ENCODE measurements at places on chromosomes 5 and 9.
A peak's percentile ranks its signal among the peaks of the same experiment; 100 is the strongest.

- no peak for DNase-seq
Measured at GRCh38 chr9:27022920-27023319, 17.4 kb upstream of the LRRC19 start.

DNA sequence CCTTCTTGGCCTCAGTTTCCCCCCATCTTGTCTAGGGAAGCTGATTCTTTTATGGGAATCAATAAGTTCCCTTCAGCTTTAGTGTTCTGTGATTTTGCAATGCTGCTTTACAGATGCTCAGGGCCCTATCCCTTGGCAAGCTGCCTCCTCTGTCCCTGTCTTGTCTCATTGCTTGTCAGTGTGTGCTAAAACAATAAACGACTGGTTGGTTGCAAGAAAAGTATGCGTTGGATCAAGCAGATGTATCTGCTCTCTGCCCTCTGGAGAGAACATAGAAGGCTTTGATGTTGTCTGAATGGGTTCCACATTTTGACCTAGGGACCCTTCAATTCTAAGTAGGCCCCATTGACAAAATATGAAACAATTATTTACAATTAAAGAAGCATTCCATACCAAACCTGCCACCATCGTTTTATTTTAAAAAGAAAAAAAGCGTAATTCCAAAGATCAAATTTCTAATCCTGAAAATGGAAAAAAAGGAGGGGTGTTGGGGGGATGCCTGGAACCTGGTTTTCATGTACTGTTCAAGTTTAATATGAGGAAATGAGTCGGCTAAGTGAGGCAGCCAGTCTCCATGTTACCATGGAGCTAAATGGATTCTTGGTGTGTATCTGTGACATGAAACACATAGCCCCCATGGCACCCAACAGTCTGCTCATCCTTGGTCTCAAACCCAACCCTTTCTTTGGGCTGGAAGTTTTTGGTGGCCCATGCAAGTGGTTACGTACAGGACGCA is 31.2 kb upstream of the TARS1 start:
- no peak for DNase-seq

GRCh38 chr5:30594331-30594730 is 599.2 kb upstream of the CDH6 start:
- DNase-seq = no peak

DNA sequence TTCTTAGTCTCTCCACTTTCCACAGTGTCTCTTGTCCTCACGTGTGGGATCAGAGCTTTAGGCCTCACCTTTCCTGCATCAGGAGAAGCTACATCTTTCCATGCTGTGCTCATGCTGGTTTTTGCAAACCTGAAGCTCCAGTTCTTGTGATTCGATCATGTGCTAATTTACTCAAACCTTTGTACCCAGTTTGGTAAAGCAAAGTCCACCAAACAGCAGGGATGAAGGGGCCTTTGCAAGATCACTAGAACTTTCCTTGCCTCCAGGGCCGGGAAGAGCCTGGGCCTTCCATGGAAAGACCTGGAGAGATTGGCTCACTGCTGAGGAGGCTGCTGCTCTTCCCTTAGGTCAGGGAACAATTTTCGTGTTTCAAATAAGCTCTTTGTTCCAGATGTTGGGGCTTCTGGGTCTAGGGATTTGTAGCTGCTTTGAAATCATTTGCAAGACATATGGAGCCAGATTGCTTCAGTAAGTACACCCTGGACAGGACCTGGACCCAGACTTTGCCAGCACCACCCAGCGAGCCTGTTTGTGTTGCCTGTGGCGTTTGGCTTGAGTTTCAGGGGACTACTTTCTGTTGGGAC is 18.7 kb upstream of the SPATA31E1 start:
- no peak for DNase-seq

- no peak for DNase-seq
Measured at GRCh38 chr5:177479774-177480173, 6.3 kb upstream of the DBN1 start.

DNA sequence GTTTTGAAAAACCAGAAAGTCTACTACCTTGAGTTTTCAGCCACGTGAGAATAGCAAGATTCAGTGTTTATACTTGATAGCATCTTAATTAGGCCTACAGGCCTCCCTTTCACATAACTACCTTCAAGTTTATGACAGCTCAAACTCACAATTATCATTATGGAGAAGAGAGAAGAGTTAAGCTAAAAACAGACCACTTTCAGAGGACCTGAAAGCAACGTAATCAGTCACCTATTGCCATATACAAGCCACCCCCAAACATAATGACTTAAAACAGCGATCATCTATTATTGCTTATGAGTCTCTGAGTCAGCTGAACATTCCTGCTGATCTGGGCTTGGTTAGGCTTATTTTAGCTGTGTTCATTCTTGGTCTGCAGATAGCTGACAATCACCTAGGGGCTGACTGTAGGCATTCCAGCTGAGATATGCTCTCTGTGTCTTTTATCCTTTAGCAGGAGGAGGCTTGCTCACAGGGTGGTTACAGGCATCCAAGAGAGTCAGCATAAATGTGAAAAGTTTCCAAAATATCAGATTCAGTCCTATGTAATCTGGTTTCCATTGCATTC is 130.9 kb downstream of the COX7C start:
- no peak for DNase-seq

DNA sequence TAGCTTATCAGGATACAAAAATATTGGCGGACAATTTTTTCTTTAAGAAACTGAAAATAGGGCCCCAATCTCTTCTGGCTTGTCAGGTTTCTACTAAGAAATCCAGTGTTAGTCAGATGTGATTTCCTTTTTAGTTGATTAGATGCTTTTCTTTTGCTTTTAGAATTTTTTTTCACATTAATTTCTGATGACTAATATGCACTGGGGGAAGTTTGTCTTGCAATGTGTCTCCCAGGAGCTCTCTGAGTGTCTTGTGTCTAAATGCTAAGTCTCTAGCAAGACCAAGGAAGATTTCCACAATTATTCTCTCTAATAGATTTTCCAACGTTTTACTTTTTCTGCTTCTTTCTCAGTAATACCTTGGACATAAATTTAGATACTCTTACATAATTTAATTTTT is 559.8 kb upstream of the TYRP1 start:
- DNase-seq = no peak

DNA sequence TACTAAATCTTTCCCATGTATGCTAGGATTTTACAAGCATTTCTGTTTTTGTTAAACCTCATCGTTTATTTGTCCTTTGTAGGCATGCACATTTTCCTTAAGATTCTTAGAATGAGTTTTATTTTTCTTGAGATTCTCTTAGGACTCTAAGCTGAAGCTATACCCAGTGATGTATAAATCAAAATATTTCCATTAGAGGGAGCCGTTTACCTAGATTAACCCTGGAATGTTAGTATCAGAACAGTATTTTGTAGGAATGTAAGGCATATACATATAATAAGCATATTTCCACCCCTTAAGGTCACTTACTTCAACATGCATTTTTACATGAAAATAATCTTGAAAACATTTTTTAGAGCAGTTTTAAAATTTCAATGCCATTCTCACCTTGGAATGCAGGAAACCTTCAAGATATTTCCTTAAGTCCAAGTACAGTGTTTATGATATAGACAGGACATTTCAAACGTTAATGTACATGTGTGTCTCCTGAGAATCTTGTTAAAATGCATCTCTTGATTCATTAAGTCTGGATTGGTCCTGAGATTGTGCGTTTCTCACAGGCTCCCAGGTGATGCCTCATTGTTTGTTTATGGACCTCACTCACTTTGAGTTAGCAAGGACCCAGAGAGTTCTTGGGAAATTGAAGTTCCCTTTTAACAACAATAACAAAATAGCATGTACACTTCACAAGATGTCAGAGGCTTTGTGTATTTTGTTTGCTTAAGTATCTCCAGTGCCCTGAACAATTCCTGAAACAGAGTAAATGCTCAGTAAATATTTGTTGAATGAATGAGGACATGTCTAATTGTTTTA is 34.9 kb upstream of the FCHO2 start:
- DNase-seq = peak; percentile 57

GRCh38 chr9:133958756-133959155 is 33.4 kb downstream of the VAV2 start:
- no peak for DNase-seq

- peak; percentile 91 for DNase-seq
Measured at GRCh38 chr9:137176302-137177182, 4.7 kb upstream of the TMEM210 start.

- no peak for DNase-seq
Measured at GRCh38 chr5:66892716-66893115, 296.5 kb downstream of the MAST4 start.

- DNase-seq = no peak
Measured at GRCh38 chr9:115941561-115942315, 211.9 kb upstream of the PAPPA start.

GRCh38 chr5:1150866-1151265 is 39.0 kb upstream of the SLC12A7 start:
- DNase-seq = no peak

- no peak for DNase-seq
Measured at GRCh38 chr5:150376799-150377771, 19.6 kb downstream of the TCOF1 start.

DNA sequence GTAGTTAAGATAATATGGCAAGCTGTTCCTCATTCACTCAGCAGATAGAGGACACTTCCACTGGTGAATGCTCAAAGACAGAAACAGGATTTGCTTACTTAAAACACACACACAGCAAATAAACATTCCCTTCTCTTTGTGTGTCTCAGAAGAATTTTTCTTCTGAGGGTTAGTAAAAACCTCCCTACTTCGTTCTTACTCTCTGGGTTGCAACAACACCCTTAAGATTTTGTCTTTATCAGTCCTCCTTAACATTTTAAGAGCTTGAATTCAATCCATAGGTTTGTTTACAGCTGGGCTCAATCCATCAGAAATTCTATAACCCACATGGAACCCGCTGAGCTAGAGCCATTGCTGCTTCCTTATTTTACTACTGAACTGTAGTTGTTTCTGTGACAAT is 237.4 kb upstream of the PIK3R1 start:
- no peak for DNase-seq

GRCh38 chr5:64767959-64768357 is 533 bp downstream of the SREK1IP1 start:
- DNase-seq = peak; percentile 56

DNA sequence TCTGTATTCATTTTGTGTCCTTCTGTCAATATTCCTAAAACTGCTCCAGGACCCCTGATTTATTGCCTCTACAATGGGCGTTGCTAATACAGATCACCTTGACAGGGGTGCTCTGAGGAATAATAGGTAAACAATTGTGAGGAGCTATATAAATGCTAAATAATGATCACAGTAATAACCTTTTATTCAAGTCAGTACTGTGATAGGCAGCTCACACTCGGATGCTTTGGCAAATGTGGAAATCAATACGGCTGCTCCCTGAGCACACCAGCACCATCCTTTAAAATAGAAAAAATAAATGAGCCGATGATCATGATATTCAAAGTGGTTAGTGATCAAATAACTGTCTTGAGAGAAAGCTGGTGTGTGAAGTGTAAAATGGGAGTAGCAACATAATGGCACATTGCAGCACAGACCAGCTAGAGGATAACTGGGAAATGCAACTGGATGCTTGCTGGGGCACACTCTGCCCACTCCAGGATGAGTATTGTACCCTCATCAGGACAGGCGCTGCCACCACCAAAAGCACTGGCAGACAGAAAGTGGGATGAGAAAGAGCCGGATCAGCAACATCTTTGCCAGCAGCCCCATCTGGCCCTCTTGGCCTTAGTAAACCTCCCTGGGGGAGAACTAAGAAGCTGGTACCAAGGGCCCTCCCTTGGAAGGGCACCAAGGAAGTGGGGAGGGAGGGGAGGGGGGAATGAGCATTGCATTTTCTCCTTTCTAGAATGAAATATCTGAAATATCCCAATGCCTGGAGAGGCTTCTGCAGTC is 69.4 kb upstream of the SPATA31D4 start:
- no peak for DNase-seq

- no peak for DNase-seq
Measured at GRCh38 chr9:87615136-87615535, 110.8 kb upstream of the CTSL start.

GRCh38 chr5:73061593-73061992 is 58.8 kb upstream of the TMEM171 start:
- DNase-seq = no peak

DNA sequence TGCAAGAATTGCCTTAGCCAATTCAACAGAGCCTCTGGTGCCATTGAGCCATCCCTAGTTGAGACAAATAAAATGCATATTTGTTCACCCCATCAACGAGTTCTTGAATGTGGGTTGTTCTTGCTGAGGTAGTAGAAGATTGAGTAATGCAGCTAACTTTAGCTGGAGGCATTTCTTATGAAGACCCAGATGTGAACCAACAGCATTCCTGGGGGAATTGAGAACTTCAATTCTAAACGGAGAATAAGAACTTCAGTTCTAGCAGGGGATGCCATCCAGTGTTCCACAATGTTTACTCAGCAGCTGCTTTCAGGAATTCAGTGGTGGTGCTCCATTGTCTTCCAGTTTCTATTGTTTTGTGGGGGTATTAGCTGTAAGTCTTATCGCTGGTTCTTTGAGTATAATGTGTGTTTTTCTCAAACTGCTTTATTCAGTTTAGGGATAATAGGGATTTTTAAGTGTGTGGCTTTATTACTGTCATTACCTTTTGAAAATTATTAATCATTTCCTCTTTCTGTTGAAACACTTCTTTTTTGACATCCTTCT is 1968.2 kb upstream of the NUDT12 start:
- DNase-seq = no peak

- DNase-seq = peak; percentile 87
Measured at GRCh38 chr9:97984188-97985057, 1.3 kb downstream of the ANP32B start.

GRCh38 chr5:34743878-34744277 is 87.8 kb downstream of the RAI14 start:
- no peak for DNase-seq

DNA sequence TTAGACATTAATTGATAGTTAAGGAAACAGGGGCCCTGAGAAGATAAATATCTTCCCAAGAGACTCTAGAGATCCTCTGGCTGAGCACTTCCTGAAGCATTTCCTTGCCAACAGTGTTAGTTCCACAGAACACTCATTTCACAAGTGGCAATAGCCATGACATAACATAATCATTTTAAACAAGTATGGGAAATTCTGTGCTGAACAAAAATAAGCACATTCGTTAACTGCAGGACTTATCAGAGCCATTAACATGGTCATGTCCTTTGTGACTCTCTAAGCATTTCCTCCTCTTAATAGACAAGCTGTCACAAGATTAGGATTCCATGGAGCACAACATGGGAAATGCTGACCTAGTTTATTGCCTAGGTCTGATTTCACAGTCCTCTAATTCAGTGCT is 184.9 kb downstream of the SNX18 start:
- DNase-seq = peak; percentile 27

- no peak for DNase-seq
Measured at GRCh38 chr5:113381791-113382190, 53.0 kb downstream of the TSSK1B start.

GRCh38 chr5:73370095-73370494 is 78.5 kb downstream of the FOXD1 start:
- DNase-seq = no peak

- no peak for DNase-seq
Measured at GRCh38 chr5:99019254-99019653, 90.4 kb upstream of the CHD1 start.

GRCh38 chr9:85521371-85522197 is 220.2 kb downstream of the AGTPBP1 start:
- DNase-seq = peak; percentile 11

DNA sequence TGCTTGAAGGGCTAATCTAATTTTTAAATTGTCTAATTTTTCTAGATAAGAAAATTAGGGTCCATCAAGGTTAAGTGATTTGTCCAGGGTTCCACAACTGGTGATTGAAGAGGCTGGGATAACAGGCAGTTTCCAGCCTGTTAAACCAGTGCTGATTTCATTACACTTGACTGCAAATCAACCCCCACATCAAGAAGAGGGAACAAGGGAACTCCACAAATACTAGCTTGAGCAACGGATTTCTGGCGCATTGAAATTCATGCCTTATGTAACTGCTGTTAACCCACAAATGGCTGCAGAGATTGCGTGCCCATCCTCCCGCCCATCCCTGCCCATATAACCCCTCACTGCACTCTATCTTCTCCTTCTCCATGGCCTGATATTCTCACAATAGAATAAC is 10.0 kb downstream of the PLPPR1 start:
- no peak for DNase-seq

All from DMS53 (cell line).